ENCODE measurements at places on chromosomes 6 and 20.

- DNase-seq: no peak
These were observed 46.7 kb downstream of the DNAAF9 start for GRCh38 chr20:3360752-3361151.

DNA sequence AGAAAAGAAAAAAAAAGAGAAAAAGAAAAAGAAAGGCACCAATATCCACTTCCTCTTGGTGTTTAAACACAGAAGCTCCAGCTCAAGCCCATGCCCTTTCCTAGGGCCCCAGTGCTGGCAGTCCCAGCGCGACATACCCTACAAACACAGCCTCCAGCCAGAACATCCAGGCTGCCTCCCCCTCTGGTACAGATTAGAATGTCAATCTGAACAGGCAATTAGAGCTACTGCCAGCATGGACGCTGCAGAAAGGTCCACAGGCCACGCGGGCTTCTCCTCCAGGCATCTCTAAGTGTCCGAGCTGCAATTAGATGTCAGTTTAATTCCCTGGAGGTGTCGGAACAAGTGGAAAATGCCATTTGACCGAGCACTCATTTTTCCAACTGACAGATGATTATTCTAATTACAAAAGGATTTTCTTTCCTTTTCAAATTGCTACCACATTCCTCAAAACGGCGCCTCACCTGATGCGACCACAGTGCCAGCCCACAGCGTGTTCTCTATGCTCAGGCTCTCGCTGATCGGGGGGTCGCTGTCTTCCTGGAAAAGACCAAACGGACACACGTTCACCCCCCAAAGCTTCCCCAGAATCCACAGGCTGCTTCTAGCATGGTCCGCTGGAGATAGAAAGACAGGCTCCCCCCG is 79.5 kb downstream of the ATP9A start:
- no peak for DNase-seq

DNA sequence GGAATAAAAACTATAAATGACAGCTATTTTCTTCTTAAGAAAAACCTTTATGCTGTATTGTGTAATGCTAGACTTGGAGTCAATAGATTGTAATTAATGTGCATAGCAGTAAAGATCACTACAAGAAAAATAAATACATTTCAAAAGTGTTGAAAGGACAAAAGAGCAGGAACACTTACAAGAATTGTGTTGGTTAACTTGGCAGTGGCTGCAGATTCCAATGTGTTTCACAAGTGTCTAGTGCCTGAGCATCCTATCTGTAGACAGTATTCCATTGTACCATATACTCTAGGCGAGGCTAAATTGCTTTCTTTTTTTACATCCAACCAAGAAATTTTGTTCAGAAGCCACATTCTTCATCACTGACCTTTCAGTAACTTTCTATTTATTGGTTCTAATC is 924.1 kb downstream of the EPHA7 start:
- no peak for DNase-seq

- DNase-seq: no peak
These were observed 320.5 kb downstream of the DHX35 start for GRCh38 chr20:39282619-39283092.
